Stimulated activated CD4-positive, alpha-beta T cell treated with anti-CD3 and anti-CD28 coated beads, TNF-alpha, amount 100 ng/mL, for 48 hours (primary cell): ENCODE measurements at places on chromosomes 4 and X.

DNA sequence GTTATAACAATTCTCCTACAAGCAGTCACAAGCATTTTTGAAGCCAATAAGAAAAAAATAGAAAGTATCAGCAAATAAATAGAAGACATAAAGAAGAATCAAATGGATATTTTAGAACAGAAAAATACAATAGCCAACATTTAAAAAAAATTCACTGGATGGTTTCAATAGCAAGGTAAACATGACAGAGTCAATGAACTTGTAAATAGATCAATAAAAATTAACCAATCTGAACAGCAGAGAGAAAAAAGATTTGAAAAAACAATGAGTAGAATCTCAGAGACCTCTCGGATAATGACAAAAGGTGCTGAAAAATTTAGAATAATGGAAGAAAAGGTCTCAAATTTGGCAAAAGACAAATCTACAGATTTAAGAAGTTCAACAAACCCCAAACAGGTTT lies 33.3 kb upstream of the RAB33B start:
- DNase-seq, result no peak

GRCh38 chr4:150682126-150682525 lies 100.2 kb downstream of the MAB21L2 start:
- DNase-seq, result no peak

DNA sequence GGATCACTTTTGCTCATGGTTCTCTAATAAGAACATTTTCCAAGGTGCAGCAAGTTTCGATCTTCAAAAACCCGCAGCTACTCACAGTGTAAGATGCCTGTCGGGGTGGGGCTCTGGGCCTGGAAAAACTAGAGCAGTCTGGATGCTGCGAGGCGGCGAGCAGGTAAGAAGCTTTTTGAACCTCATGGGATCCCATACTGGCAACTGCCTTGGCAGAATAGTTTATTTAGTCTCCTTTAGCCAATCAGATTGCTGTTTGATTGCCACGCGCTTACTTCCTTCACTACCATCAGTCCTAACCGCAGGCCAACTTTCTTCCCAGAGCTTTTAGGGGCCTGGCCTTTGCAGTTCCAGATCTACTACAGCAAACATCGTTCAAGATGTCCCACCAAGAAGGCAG lies 61.3 kb upstream of the MAGEB10 start:
- DNase-seq, result no peak

DNA sequence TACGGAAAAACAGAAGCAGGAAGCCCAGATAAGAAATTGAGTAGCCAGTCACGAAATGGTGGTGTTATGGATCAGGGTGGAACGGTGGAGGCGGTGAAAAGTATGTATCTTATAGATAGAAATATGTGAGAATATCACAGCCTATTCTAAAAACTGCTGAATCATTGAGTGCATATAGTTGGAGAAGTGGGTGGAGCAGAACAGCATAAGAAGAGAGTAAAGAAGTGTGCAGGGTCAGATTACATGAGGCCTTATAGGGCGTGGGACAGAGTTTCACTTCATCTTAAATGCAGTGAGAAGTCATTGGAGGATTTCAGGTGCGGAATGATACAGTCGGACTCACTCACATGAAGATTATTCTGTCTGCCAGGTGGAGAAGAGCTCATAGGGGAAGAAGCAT lies 293.1 kb downstream of the TRIML1 start:
- no peak for DNase-seq

DNA sequence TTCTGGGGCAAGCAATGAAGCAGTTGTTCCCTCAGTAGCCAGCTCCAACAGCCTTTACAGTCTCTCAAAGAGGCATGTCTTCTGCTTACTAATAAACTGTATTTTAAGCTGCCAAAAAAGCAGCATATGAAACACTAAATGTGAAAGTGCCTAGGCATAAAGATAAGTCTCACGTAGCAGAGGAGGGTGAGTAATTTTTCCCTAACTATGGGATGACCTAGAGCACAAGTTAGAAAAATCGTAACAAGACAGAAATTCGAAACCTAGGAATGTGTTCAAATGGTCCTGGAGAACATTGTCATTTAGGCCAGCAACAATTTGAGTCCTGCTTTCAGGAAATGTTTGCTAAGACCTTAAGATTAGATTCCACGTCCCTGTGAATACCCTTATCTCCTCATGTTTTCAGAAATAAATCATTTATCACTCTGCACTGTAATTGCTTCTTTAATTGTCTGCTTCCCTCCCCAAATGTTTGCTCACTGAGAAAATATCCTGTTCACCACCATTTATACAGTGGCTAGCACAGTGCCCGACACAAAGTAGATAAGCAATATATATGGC lies 222.2 kb downstream of the KCNIP4 start:
- DNase-seq, result no peak

- DNase-seq, result no peak
These were observed 23.2 kb downstream of the APOO start for GRCh38 chrX:23884427-23885024.

GRCh38 chr4:172899861-172900260 lies 268.8 kb upstream of the GALNT7 start:
- DNase-seq, result no peak

- no peak for DNase-seq
These were observed 124.9 kb downstream of the STAG2 start for GRCh38 chrX:124086411-124086810.

GRCh38 chr4:120919358-120919757 lies 3.2 kb downstream of the PRDM5 start:
- DNase-seq, result no peak

GRCh38 chr4:149164282-149164681 lies 651.4 kb downstream of the IQCM start:
- no peak for DNase-seq

- no peak for DNase-seq
These were observed 60.9 kb downstream of the RTL9 start for GRCh38 chrX:110419512-110419911.

- no peak for DNase-seq
These were observed 45.2 kb upstream of the SLC39A8 start for GRCh38 chr4:102390438-102390837.

DNA sequence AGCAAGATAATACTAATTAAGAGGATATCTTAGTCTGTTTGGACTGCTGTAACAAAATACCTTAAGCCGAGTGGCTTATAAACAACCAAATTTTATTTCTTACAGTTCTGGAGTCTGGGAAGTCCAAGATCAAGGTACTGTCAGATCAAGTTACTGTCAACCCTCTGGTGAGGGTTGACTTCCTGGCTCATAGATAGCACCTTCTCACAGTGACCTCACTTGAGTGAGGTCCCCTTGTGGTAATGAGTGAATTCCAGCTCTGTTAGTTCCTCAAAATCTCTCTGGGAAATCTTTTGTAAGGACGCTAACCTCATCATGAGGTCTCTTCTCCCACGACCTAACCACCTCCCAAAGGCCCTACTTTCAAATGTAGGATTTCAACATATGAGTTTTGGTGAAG lies 36.9 kb upstream of the ADGRA3 start:
- no peak for DNase-seq

DNA sequence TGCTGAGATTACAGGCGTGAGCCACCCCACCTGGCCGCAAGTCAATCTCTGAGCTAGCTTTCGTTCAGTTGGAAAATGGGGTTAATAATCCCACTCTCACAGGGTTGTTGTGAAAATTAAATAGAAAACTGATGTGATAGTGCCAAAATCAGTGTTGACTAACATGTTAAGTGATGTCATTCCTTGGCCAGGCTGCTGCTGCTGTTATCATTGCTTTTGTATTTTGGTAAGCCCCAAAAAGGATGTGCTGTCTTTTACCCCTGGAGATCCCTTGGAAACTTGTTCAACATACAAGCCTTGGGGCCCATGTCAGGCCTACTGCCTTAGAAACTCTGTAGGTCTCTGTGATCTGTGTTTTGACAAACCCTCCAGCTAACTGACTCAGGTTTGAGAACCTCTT lies 106.3 kb downstream of the AFF1 start:
- no peak for DNase-seq

GRCh38 chr4:179631321-179631720 lies 2189.1 kb upstream of the AGA start:
- DNase-seq, result no peak

DNA sequence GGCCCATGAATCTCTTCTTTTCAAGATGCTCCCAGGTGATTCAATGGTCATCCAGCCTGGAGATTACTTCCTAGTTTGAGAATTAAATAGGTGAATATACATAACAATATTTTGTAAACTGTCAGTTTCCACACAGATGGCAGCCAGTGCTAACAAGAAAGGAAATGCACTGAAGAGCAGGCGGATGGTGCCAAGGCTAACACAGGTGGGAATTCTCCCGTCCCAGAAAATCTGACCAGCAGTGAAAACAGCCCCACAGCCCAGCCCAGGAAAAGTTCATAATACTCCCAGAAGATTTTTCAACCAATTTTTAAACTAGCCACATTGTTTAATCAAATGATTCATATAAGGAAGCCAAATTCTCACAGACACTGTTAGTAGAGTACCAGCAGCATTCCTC lies 387.2 kb upstream of the GATB start:
- no peak for DNase-seq

GRCh38 chrX:123219916-123220315 lies 35.8 kb downstream of the GRIA3 start:
- no peak for DNase-seq

DNA sequence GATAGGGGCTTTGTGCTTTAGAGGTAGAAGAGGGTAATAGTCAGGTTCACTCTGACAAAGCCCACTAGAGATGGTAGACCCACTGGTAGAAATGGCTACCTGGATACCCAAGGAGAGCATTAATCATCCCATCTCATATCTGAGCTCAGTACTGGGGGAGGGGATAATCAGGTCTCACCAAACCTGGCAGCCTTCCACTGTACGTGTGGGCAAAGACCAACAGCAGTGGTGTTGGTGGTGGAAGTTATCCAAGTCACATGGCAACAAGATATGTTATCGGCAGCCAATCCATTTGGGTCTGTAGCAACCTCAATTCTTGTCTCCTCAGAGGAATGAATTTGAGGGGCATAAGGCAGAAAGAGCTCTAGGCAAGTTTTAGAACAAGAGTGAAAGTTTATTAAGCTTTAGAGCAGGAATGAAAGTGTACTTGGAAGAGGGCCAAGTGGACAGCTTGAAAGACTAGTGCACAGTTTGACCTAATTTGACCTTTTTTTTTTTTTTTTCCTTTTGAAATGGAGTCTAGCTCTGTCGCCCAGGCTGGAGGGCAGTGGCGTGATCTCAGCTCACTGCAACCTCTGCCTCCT lies 67.0 kb upstream of the CXCL13 start:
- DNase-seq, result no peak

- no peak for DNase-seq
These were observed 196.8 kb upstream of the FSTL5 start for GRCh38 chr4:162360369-162361149.

- DNase-seq, result no peak
These were observed 359.5 kb downstream of the C4orf33 start for GRCh38 chr4:129455482-129455881.

DNA sequence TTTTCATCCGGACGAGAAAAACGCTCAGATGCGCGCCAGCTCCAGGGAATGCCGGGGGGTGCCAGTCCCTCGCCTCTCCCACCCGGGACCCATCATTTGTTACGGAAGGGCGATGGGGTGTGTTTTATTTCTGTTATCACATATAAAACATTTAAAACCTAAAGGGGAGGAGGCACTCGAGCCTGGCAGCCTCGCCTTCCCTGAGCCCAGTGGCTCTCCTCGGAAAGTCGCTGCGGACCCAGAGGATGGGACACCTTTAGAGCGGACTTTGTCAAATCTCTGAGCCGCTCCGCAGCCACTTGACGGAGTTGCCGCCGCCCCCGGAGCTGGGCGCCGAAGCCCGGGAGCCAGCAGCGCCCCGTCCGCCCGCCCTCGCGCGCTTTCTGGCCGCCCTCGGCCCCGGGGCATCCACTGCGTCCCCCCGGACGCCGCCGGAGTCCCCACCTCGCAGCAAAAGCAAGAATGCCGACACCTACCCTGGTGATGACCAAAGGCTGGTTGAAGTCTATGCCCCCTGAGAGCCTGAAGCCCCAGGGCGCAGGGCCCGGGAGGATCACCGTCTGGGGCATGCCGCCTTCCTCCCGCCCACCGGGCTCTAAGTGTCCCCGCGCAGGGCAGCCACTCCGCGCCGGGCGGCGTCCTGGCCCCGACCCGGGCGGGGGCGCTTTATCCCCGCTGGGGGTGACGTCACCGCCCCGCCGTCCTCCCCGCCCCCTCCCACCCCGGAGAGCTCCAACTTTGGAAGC lies at the start of gene PDLIM3:
PDLIM3 (minus strand) TSS at position 642 of the 746 bp plus-strand sequence; CDS start at position 569, 73 bp downstream.
- no peak for DNase-seq

DNA sequence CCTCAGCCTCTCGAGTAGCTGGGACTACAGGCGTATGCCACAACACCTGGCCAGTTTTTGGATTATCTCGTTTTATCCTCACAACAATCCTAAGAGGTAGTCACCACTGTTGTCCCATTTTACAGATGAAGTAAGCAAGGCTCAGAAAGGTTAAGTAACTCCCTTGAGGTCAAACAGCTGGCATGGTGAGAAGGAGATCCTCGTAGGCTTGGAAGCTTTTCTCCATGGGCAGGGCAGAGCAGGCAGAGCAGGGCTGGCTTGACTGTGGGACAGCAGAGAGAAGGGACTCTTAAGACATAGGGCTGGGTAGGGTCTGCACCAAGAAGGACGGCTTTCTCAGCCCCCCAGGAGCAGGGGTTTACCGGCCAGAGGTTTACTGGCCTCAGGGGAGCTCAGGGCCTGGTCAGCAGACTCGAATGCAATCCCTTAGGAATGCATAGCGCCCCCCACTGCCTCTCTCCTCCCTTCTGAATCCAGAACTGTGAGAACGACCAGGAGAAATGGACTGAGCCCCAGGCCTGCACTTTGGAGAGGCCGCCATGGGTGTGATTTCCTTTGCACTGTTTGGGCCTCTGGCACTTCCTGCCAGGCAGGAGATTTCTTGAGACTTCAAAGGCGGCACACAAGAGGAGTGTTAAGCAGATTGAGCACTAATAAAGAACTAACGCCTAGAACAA lies 14.0 kb upstream of the CDKN2AIP start:
- DNase-seq, result no peak

DNA sequence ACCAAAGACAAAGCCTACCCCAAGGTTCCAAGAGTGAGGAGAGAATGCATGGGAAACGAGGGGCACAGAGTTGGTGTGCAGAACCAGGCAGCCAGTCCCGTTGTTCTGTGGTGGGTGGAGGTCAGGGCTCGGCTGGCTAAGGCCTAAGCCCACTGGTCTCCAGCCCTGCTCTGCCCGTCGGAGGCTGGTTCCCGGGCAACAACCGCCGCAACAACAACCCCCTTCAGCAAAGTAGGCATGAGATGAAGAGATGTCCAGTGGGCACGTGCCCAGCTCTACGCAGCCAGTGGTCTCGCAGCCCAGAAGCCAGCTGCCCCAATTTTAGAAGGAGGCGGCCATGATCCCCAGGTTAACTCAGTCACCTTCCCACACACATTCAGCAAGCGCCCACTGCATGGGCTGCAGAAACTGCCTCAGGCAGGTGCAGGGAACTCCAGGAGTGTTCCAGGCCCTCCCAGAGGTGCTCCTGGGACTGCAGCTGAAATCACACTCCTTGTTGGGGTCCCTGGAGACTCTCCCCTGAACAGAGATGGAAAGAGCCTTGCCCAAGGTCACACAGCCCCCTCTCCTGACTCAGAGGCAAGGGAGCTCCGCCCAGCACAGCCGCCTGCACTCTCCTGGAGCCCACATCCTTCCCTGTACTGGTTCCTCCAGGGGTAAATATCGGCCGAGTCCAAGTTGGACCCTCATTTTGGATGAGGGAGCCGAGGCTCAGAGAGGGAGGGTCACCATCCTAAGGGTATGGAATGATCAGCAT lies 25.4 kb upstream of the HTRA3 start:
- no peak for DNase-seq

- DNase-seq, result no peak
These were observed 66.3 kb downstream of the TAB3 start for GRCh38 chrX:30822764-30823163.

GRCh38 chr4:38868059-38868960 lies 704 bp downstream of the FAM114A1 start:
- DNase-seq, result no peak

- DNase-seq, result no peak
These were observed 47.6 kb downstream of the CCNG2 start for GRCh38 chr4:77204621-77205020.
